GM12864 (cell line): ENCODE measurements at places on chromosomes 7 and 10.

DNA sequence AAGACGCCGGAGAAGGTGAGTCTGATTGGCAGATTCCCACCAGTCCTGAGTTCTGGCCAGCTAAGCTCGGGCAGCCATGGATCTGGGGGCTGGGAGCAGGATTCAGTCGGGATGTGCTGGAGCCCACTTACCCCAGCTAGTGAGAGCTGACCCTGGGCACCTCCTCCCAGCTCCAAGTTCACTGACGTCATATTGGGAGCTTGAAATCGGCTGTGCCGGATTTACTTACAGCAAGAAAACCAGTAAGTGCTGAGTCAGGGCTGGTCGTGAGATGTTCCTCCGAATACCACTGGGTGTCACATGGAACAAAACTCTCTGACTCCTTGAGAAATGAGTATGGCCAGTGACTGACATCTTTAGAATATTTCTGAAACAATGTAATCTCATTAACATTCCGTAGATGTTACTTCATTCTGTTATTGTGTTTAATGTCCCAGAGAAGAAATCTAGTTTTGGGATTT, 621.2 kb downstream of the SDK1 start:
- no peak for DNase-seq

GRCh38 chr7:28168393-28169158, 12.0 kb downstream of the JAZF1 start:
- DNase-seq, result no peak

DNA sequence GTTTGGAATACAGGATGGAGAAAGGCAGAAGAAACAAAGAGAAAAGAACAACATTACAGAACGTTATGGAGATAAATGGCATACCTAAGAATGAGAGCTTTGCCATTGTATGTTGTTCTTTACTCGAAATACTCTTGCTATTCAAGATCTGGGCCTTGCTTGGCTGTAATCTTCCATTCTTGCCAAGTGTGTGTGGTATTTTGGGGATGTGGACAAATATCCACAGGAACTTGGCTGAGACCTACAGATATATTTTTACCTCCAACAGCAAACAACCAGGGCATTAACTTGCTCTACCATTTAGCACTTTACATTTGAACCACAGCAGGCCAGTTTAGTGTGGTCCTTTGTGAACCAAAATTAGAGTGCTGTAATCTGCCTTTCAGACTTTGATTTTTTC, 76.3 kb downstream of the DKK1 start:
- DNase-seq, result no peak

- DNase-seq, result no peak
Observed at GRCh38 chr10:100043344-100043743, 33.6 kb upstream of the DNMBP start.

- DNase-seq, result no peak
Observed at GRCh38 chr7:127730658-127731276, 78.8 kb downstream of the SND1 start.

GRCh38 chr7:46133072-46133471, 212.0 kb upstream of the IGFBP3 start:
- no peak for DNase-seq

GRCh38 chr7:115724400-115725056, 306.0 kb downstream of the TFEC start:
- no peak for DNase-seq

DNA sequence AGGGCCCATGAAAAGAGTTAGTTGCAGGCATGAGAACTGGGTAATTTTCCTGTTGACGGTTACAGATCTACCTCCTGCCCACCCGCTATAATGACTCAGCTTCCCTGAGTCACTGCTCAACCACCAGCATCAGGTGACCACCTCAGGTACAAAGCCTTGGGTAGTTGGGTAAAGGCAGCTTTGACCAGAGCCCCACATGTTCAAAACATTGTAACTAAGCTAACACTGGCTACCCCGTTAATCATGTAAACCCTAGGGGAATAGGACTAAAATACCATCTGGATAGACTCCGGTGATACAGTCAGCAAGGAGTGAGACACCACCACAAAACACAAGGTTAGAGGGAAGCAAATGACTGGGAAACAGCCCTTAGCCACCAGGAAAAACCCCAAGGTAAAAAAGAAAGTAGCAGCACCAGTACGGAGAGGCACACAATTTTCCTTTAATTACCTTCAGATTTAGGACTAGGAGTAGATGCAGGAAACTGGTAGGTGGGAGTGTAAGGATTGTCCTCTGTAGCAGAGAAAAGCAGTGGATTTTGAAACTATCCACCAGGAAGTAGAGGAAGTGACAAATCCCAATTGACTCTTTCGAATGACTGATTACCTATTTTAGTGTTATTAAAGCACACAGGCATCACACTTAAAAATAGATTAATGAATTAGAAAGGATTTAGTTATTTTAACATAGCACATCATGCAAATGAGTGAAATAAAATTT, 103.5 kb upstream of the PDLIM1 start:
- peak; percentile 49 for DNase-seq
